Activated B cell treated with CpG ODN at 0.5 μM for 24 hours (primary cell): ENCODE measurements at places on chromosomes 13 and 19.

DNA sequence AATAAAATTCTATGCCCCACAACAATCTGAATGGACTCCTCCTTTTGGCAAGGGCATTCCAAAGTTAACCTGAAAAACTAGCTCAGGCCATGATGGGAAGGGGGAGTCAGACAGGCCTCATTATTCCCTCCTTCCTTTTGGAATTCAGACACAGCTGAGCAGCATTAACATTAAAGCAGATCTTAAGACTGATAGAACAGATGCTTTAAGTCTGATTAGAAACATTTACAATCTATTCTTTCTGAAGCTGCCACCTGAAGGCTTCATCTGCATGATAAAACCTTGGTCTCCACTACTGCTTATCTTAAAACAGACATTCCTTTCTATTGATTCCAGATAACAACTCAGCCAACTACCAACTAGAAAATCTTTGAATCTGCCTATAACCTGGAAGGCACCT is 98.9 kb downstream of the UGGT2 start:
- DNase-seq = no peak

GRCh38 chr13:106617561-106617960 is 49.6 kb upstream of the ARGLU1 start:
- DNase-seq = no peak

DNA sequence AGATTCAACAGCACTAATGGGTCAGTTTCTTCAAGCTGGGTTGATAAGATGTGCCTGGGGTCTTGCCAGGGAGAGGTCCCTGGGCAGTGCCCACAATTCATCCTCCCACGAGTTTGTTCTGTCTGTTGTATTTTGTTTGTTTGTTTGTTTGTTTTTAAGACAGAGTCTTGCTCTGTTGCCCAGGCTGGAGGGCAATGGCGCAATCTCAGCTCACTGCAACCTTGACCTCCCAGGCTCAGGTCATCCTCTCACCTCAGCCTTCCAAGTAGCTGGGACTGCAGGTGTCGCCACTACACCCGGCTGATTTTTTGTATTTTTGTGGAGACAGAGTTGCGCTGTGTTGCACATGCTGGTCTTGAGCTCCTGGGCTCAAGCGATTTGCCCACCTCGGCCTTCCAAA is 120.1 kb downstream of the NUFIP1 start:
- DNase-seq = no peak

DNA sequence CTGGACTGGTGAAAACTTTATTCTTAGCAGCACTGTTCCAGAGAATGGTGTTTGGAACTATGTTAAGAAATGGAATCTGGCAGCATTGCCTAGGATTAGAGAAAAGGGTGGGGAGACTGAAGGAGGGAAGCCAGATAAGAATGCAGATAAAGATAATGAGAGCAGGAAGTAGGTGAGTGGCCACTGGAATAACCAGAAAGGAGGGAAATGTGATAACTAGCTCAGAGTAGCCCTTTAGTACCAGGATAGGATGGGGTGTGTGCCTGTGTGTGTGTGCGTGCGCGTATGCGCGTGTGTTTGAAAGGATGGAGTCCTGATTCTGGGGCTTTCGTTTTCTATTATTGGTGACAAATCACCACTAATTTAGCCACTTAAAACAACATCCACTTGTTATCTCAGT is 33.4 kb upstream of the FRY start:
- no peak for DNase-seq

- DNase-seq = no peak
Measured at GRCh38 chr19:45103508-45104319, 10.7 kb downstream of the PPP1R37 start.

GRCh38 chr13:42396501-42396900 is 124.5 kb downstream of the AKAP11 start:
- DNase-seq = no peak

DNA sequence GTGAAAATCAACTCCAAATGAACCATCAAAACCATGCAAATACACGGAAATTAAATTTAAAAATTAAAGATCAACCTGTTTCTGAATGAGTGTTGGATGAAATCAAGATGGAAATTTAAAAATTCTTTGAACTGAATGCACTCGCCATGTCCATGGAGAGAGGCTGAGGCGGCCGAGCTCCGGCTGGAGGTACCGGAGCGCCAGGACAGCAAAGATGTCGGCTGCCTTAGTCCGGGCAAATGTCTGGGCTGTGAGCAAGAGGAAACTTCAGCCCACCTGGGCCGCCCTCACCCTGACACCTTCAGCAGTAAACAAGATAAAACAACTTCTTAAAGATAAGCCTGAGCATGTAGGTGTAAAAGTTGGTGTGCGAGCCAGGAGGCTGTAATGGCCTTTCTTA is 5.3 kb upstream of the ZNF506 start:
- no peak for DNase-seq

GRCh38 chr19:5578097-5578846 is 10.5 kb upstream of the TINCR start:
- DNase-seq = peak; percentile 73

GRCh38 chr13:51419001-51419636 is 33.7 kb downstream of the INTS6 start:
- DNase-seq = no peak

GRCh38 chr13:20191311-20192157 is 1.2 kb downstream of the GJB2 start:
- DNase-seq = no peak

DNA sequence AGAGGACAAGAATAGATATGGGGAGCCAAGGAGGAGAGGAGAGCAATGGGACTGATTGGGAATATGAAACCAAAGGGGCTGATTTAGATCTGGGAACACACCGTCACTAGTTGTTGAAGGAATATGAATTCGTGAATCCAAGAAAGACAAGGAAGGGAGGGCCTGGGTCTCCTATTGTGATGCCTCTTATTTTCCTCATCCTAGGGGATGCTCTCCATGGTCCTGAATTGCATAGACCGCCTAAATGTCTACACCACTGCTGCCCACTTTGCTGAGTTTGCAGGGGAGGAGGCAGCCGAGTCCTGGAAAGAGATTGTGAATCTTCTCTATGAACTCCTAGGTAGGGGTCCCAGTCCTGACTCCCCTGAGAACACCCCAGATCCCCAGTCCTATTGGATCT is 21.5 kb downstream of the RYR1 start:
- no peak for DNase-seq

DNA sequence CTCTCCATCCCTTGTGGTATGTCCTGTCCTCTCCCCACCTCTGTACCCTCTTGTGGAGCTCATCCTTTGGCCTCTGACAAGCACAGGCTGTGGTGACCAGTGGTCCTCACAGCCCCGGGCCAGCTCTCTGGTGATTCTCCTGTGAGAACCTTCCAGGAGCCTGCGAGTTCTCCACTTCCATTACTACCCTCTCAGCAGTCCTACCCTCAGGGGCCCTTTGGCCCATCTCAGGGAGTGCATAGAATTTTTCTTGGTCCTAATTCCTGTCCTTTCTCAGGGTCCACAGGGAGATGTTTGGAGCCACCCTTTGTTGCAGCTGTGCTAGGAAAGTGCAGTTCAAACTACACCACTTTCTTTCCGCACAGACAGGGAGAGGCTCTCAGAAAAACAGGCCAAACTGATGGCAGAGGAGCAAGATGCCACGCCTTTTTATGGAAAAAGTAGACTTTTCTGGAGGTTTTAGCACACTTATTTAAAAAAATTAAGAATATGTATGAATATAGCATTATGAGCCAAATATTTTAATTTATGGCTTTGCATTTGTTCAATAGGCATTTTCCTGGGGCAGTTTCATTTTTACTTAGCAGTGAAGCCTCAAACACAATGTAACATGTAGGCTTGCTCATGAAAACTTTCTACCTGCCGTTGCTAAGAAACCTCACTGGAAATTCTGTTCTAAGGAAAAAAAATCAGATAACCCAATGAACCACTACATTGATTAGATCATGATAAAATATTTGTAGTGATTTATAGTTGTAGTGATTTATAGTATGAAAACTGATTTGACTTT is 92.0 kb downstream of the GPR12 start:
- no peak for DNase-seq

DNA sequence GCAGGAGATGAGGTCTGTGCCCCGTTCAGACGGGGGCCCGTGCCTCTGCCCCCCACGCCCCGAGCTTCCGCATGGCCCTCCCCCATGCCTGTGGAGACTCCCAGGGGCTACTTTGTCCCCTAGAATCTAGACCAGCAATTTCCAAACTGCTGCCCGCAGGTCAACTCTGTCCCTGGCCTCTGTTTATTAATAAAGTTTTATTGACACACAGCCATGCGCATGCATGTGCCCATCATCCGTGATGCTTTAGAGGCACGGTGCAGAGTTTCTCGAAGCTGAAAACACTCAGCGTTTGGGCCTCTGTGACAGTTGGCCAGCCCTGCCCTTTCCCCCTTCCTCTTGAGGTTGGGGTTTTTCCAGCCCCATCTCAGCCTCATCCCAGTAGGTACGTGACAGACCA is 140.0 kb downstream of the KDM4B start:
- no peak for DNase-seq

- no peak for DNase-seq
Measured at GRCh38 chr13:67493835-67494234, 263.7 kb upstream of the PCDH9 start.

DNA sequence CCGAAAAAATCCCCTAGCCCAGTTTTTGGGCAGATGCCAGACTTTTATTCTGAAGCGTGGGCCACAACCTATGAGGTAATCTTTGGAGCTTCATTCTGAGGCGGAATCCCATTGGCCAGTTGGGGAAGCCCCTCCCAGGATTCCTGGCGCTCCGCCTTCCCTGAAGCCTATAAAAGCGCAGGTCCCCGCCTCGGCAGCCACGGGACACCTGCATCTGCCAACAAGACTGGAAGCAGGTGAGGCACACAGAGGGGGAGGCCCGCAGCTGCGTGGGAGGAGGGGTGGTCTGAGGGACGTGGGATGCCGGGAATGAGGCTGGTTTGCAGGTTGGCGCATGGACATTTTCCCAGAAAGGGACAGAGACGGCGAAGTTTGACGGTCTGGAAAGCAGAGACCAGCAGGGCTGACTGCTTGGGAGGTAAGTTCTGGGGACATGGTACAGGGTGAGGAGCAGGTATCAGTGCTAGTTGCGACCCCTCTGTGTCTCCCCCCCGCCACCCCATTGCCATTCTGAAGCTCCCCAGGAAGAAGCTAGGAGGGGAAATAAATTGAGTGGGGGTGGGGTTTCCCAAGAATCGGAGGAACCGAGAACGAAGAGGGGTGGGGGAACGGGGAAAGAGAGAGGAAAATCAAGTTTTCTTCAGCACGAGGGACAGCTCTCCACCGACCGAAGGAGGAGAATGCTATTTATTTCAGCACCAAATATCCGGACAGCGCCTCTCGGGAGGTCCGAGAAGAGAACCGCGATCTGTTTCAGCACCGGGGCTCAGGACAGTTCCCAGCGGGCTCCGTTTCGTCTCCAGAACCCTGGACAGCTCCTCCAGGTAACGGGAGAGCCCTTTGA is 22.4 kb upstream of the FEM1A start:
- DNase-seq = peak; percentile 56

GRCh38 chr13:40980461-40980860 is 38.7 kb downstream of the ELF1 start:
- no peak for DNase-seq

DNA sequence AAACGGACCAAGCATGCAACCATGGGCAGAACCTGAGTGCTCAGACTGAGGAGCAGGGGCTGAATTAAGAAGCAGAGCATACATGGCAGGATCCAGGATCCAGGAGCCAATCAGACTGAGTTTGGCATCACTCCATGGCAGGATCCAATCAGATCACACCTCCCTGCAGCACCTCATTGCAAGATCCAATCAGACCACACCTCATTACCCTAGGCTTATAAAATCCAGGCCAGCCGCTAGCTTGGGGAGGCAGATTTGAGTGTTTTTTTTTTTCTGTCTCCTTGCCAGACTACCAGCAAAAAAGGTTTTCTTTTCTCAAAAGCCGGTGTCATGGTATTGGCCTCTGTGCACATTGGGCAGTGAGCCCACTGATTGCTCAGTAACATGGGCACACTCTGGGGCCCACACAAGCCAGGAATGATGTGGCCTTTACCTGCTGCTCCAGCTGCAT is 127.9 kb upstream of the GJB6 start:
- no peak for DNase-seq

DNA sequence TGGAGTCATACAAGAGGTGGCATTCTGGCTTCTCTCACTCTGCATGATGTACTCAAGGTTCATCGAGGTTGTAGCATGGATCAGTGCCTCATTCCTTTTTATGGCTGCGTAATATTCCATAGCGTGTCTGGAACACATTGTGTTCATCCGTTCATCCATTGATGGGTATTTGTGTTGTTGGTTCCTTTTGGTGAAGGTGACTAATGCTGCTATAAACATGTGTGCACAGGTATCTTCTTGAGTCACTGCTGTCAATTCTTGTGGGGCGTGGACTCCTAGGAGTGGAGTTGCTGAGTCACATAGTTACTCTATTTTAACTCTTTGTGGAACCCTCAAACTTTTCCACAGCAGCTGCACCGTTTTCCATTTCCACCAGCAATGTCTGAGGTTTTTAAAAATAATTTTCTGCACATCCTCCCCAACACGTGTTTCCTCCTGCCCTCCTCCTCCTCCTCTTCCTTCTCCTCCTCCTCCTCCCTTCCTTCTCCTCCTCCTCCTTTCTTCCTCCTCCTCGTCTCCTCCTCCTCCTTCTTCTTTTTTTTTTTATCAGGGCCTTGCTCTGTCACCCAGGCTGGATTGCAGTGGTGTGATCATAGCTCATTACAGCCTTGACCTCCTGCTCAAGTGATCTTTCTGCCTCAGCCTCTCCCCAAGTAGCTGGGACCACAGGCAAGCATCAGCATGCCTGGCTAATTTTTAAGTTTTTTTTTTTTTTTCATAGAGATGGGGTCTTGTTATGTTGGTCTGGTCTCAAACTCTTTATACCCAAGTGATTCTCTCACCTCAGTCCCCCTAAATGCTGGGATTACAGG is 2.0 kb upstream of the TMEM221 start:
- no peak for DNase-seq

GRCh38 chr13:109881347-109881725 is 95.0 kb upstream of the IRS2 start:
- DNase-seq = no peak

- DNase-seq = no peak
Measured at GRCh38 chr19:15895876-15896430, 1.9 kb downstream of the CYP4F2 start.

- no peak for DNase-seq
Measured at GRCh38 chr13:91162589-91162988, 184.9 kb upstream of the MIR17HG start.

GRCh38 chr13:50162001-50162400 is 146.8 kb downstream of the KCNRG start:
- DNase-seq = no peak

DNA sequence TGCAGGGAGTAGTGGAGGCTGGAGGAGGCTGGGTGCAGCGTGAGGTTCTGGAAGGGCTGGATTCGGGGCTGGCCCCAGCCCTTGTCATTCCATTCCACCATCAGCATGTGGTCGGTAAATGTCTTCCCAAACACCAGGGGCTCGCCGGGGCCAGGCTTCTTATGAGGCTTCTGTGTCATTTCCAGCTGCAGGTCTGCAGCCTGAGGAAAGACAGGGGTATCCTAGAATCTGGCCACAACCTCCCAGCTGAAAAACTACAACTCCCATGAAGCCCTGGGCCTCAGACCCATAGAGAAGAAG is 4.4 kb downstream of the BCAT2 start:
- DNase-seq = no peak

- DNase-seq = no peak
Measured at GRCh38 chr19:20167651-20168122, 673 bp downstream of the ZNF486 start.
